NCI-H1092 (cell line): ENCODE measurements at places on chromosomes 3 and 15.

DNA sequence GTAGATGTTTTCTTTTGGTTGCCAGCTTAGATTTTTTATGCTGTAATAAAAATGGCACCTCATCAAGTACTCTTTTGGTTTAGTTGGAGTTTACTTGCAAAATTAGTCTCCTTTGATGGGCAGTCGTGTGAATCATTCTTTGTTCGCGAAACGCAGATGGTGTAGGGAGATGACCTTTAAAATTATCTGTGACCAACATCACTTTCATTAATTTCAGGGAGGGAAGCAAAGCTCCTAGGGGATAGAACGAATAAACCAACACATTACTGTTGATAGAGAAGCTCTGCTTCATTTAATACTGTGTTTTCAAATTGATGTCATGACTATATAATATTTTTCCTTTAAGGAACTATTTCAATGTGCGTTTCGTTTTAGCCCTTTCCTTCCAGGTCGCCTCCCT lies 67.4 kb downstream of the USP13 start:
- no peak for DNase-seq

- DNase-seq, result peak; percentile 23
Measured at GRCh38 chr3:133117342-133117741, 79.2 kb downstream of the TMEM108 start.

GRCh38 chr15:56806148-56806536 lies 72.8 kb upstream of the ZNF280D start:
- DNase-seq, result no peak

DNA sequence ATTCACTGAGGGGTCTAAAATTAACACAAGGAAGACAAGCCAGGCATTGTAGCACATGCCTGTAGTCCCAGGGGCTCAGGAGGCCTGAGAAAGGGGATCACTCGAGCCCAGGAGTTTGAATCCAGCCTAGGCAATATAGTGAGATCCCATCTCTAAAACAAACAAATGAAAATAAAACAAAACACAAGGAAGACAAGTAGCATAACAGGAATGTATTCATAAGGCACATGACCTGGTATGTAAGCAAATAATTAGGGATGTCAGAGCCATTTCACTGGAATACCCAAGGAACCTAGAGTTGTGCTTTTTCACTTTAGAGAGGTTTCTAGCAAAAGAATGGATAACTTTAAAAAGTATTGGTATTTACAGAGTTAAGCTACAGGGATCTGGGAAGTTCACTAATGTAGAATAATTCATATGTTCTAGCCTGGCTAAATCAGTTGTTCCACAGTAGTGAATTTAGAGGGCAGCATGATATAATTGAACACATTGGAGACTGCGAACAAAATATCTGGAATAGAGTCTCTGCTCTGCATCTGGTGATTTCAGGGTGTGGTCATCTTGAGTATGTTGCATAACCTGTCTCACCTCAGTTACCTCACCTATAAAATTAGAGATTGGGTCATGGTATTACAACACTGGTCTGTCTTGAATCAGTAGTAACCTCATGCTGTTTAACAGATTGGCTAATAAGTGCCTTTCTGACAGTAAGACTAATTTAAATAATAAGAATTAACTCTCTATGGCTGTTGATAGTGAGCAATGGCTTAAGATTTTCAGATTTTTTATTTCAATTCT lies 9.3 kb downstream of the GRAMD1C start:
- DNase-seq, result no peak

- no peak for DNase-seq
Measured at GRCh38 chr3:156518726-156519125, 36.2 kb downstream of the SSR3 start.

- DNase-seq, result no peak
Measured at GRCh38 chr15:70090436-70091296, 7.1 kb downstream of the TLE3 start.

GRCh38 chr15:90829942-90830440 lies 38.4 kb upstream of the FURIN start:
- no peak for DNase-seq

DNA sequence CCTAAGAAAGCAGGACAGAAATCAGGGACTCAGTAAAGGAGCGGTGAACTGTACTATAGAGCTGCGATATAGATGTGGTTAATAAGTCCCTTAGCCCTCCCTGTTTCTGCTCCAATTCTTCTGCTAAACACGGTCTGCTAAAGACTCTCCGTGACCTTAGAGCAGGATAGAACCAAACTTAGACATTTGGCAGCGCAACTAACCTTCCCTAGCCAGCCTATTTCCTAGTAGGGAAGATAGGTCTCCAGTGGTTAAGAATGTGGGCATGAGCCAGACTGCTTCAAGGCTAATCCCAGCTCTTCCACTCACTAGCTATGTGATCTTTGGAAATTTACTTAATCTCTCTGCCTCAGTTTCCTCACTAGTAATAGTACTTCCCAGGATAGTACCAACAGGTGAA lies 193.6 kb upstream of the IL12A start:
- DNase-seq, result no peak
